NCI-H2081 (cell line): ENCODE measurements at places on chromosomes 4 and X.

DNA sequence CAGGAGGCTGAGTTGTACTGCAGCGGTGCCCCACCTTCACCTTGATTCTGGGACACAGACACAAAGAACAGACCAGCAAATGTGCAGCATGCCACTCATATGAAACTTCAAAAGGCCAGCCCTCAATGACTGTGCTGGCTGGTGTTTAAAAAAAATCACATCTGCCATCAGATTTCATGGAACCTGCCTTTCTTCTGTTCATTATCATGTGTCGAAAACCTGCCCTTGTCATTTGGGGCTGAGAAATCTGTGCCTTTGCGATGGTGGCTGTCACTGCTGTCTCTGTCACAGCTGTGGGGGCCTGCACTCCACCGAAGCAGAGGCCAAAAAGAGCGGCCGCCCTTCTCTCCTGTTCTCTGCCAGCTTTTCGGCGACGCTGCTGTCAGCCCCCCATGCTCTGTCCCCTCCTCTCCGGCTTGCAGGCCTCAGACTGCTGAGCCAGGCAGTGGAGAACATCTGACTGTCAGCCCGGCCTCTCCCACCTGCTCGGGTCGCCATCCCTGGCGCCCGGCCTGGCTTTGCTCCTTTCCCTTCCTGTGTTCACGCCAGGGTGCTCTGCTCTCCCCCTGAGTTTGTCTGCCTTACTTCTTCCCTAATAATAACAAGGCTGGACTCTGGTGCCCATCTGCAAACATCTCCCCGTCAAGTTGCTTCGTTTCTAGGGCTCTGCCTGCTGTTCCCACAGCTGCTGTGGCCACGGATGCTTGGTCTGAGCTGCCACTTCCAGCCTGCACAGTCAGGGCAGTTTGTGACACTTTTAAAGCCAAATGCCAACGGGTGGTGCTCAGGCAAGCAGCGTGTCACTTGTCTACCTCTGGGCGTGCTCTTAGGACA lies 355.2 kb downstream of the UNC5C start:
- no peak for DNase-seq

DNA sequence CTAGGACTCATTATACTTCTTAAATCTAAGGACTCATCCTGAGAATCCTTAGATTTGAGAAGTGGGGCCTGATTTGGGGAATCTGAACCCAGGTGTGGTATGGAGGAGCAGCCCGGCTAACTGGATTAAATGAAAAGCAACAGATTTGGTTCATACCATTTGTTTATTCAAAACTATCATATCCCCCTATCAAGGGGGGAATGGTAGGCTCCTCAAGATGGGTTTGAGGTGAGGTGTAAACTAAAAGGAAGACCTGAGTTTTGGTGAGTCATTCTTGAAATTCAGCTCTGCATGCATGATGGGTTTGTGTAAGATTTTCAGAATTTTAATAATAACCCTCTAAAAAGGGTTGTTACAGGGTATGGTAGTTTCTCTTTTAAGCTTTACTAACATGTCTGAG lies 53.4 kb downstream of the CASP6 start:
- no peak for DNase-seq

- DNase-seq = no peak
Measured at GRCh38 chr4:30461218-30461617, 259.0 kb upstream of the PCDH7 start.

DNA sequence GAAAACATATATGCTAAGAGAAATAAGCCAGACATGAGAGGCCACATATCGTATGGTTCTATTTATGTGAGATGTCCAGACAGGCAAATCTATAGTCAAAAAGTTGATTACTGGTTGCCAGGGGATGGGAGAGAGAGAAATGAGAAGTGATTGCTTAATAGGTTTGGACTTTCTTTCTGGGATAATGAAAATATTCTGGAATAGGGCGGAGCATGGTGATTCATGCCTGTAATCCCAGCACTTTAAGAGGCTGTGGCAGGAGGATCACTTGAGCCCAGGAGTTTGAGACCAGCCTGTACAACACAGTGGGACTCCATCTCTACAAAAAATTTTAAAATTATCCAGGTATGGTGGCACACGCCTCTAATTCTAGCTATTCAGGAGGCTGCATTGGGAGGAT lies 22.4 kb downstream of the RBM47 start:
- DNase-seq = no peak

DNA sequence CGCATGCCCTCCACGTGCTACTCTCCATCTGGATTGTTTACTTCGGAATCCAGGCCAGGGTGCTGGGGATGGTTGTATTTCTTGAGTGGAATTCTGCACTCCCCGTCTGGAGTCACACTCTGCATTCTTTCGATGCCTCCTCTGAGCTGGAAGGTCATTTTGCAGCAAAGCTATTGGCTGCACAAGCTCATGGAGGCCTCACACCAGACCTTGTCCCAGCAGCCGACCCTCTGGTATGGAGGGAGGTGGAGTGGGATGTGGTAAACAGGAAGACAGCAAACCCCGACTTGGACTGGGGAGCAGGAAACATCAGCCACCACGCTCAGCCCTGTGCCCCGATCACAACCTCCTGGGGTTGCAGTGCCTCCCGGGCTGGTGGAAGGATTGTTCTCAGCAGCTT lies 225.3 kb upstream of the LNX1 start:
- no peak for DNase-seq

- no peak for DNase-seq
Measured at GRCh38 chr4:92451782-92452181, 148.0 kb downstream of the GRID2 start.

GRCh38 chr4:69781458-69782418 lies 21.3 kb upstream of the SULT1B1 start:
- peak; percentile 3 for DNase-seq

DNA sequence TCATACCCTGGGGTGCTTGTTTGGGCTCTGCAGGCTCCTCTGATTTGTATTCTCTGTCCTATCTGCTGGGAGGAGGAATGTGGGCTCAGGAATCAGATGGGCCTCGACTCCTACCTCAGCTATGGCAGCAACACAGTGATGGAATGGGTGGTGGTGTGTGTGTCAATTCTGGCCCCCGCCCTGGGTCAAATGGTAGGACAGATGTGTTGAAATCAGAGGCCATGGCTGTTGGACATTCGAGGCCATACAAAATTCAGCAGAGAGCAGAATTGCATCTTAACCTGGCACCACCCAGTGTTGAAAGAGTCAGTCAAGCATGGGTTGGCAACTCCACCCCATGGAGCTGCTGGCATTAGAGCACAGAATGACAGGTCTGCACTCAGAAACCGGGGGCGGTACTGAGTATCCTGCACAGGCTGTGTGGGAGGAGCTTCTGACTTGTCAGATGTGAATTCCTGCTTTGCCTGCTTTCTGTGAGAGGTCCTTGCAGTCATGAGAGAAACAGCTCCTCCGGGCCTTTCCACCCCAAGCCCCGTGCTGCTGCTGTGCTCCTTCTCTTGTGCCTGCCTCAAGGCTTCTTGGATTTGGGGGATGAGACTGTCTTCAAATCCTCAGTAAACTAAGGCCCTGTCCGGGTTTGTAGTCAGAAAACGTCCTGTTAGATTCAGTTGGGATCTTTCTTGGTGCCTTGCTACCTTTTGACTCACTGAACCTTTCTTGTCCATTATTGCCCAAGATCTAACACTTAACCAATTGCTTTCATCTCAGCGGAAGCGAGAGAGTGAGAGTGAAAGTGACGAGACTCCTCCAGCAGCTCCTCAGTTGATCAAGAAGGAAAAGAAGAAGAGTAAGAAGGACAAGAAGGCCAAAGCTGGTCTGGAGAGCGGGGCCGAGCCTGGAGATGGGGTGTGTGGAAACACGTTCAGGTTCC lies 13.0 kb downstream of the DKC1 start:
- DNase-seq = no peak

DNA sequence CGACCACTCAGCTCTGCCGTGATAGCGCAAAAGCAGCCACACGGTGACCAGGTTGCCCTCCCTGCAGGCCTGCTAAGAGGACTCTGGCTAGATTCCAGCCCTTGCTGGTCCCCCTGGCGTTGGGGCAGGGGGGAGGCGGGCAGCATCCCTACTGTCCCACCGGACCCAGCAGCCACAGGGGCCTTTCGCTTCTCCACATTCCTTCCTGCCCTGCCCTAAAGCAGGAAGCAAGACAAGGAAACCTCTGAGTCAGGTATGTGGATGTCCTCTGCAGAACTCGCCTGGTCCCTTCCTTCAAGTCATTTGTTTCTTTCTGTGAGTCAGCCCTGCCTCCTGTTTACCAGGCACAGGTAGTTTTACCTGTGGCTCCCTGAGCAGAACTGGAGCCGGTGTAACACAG lies 60.2 kb upstream of the CLDN34 start:
- no peak for DNase-seq

DNA sequence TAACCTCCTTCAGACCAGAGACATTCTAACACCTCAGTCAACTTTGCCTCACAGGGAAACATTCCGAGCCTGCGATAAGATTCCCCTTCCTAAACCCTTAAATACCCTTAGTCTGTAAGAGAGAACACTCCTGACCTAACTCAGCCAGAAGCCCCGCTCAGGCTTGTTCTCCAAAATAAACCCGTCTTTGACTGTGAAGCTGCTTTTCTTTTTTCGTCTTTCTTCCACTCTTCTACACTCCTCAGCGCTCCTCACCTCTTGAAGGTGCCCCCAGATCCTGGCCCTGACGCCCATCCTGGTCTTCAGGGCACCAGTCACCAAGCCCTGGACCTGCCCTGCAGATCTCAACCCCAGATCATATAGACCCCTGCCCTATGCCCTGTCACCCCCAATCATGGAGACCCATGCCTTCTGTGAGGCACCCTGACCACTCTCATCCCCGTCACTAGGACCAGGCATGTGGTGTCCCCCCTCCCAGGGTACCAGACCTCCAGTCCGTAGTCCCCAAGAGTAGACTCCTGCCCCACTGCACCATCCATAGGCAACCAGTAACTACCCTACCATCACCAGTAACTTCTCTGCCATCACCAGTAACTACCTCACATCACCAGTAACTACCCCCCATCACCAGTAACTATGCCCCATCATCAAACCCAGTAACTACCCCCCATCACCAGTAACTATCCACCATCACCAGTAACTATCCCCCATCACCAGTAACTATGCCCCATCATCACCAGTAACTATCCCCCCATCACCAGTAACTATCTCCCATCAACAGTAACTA lies 3.5 kb downstream of the ASMTL start:
- DNase-seq = no peak

GRCh38 chr4:61532336-61533000 lies 332.3 kb downstream of the ADGRL3 start:
- no peak for DNase-seq

- DNase-seq = no peak
Measured at GRCh38 chr4:118585015-118585414, 100.2 kb upstream of the METTL14 start.

- DNase-seq = no peak
Measured at GRCh38 chr4:6042293-6043063, 24.2 kb upstream of the C4orf50 start.

DNA sequence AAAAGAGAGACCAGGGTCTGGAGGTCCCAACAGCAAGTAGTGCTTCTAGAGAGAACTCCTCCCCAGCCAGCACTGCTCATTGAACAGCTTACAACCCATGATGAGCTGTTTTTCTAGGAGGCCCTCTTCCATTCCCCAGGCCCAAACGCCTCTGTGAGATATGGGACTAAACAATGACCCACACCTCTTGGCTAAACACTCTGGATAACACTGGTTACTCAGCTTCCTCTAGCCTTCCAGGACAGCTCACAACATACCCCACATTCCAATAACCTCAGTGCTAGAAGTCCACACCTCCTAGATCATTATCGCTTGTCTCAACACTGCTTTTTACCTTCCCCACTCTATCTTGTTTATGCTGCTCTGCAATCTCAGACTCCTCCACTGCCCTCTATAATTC lies 35.4 kb upstream of the PGRMC2 start:
- DNase-seq = no peak

DNA sequence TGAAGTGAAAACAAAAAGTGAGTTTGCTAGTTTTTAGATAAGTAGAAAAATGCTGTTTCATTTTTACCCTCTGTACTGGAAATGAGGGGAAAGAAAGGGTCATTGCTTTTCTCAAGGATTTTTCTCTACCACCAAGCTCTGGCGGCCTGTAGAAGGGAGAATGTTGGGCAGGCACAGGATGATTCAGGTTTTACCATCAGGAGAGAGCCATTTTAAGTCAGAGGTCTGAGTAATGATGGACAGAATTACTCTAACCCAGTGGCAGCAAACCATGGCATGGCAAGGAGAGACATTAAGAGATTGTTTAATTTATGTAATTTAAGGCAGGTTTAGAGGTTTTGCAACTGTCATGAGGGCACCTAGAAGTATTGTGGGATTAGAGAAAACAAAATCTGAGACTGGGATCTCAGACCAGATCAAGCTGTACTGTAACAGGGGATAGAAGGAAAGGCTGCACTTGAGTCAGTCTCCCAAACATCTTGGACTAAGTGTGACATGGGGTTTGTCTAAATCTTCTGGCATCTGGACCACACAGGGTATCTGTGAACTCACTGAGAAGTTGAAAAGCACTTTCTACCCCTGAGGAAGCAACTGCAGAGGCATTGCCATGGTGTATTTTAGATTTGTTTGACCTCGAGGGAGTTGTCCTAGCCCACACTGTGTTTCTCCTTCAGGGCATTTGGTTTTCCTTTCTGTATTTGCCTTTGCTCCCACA lies 81.6 kb downstream of the BANK1 start:
- DNase-seq = no peak

DNA sequence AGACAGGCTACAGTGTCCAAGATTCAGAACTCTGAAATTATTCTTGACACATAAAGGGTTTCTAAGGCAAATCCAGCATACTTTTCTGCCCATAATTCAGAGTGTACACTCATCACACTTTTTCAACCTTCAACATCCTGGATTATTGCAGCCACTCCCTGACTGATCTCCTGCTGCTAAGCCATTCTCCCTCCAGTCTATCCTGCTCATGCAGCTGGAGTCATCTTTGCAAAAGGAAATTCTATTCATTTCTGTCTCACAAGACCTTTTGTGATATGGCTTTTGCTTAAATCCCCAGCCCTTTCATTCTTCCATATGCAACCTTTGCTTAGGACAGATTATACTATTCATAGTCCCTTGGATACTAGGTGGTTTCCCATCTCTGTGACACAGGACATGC lies 236.1 kb upstream of the LDB2 start:
- no peak for DNase-seq

GRCh38 chrX:103779141-103779789 lies 2.6 kb downstream of the PLP1 start:
- DNase-seq = peak; percentile 63

GRCh38 chr4:13705521-13706041 lies 78.1 kb upstream of the BOD1L1 start:
- peak; percentile 60 for DNase-seq

GRCh38 chr4:16574981-16575380 lies 323.5 kb downstream of the LDB2 start:
- no peak for DNase-seq

DNA sequence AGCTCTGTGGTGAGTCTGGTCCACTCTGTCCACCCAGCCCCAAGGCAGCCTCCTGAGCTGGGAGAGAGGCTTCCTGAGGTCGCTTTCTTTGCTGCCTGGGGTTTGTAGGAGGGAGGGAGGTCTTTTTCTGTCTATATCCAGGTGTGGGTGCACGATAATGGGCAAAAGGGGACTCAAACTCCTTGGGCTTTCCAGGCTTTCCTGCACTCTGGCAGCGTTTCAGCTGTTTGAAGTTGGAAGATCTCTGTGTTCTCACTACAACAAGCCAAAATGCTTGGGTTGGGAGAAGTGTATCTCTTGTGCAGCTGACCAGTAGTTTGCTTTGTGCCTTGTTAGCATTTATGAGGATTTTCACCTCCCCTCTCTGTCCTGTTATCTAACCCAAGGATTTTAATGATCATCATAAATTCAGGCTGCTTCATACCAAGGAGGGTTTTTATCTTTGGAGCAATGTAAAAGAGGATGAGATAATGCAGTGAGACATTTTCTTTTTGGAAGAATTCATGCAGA lies 126.3 kb downstream of the REPS2 start:
- no peak for DNase-seq
